ENCODE measurements at places on chromosomes 4 and X.

GRCh38 chrX:2401590-2402360 is 99.0 kb downstream of the DHRSX start:
- DNase-seq = no peak

DNA sequence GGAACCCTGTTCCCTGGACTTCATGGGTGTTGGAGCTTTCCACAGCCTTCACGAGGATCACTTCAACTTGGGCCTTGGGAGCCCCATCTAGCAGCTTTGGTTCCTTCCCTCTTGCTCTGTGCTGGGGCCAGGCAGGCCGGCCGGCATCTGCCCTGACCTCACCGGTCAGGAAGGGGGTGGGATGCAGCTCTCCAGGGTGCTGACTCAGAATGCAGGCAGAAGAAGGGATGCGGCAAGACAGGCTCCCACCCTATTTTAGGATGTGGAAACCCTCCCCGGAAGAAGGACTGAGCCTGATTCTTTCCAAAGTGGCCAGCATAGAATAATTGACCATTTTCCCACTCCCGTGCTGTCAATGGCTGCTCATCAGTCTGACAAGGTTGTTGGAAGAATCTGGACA is 47.1 kb downstream of the FHDC1 start:
- DNase-seq = no peak

GRCh38 chr4:7672601-7673000 is 237.9 kb upstream of the PSAPL1 start:
- DNase-seq = no peak

DNA sequence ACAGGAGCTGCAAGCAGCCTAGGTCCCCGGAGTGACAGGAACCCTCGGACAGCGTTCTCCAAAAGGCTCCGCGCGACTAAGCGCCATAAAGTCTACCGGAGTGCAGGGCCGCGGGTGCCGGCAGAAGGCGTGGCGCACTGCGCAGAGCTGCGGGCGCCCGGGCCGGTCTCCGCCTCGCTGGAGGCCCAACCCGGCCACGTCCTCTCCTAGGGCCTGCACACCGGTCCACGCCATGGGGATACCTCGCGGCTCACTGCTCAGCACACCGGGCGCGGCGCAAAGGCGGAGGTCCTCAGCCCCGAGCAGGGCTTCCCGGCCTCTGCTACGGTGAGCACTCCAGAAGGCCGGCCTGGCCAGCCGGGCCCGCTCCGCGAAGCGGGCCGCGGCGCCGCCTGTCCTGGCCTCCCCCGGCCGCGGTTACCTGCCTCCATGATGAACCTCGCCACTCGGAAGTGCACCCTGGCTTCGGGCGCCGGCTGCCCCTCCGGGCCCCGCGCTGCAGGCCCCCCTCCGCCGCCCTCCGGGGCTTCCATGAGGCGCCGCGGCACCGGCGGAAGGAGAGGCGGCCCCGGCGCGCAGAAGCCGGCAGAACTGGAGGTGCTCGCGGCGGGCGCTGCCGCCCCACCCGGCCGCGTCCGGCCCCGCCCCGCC is at the start of gene CCNQ:
Gene CCNQ (minus strand): TSS at position 599 of the 651 bp plus-strand sequence. CDS start 66 bp downstream, at position 533.
- no peak for DNase-seq

- DNase-seq = no peak
Observed at GRCh38 chr4:45323453-45324058, 597.2 kb upstream of the GNPDA2 start.

GRCh38 chrX:13752141-13752540 is 17.6 kb downstream of the OFD1 start:
- no peak for DNase-seq

DNA sequence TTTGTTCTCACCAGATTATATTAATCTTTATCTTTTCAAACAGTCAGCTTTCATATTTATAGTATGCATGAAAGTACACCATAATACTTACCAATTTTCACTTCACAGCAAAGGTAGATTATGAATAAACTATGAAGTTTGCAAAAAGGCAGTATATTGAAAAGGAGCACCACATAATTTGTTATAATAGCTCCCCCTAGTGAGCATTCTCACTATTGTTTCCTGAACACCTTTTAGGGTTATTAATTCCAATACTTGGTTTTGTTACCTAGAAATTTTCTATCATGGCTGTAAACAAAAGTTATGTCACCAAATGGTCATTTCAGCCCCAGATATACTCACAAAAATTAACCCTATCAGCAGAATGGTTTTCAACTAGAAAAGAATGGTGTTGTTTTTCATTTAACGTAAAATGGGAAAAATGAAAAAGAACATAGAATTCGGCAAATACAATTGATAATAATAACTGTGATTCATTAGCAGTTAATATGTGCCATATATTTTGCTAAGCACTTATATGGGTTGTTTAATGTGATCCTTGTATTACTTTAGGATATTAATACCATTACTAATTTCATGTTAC is 30.2 kb upstream of the NKX6-1 start:
- no peak for DNase-seq

- no peak for DNase-seq
Observed at GRCh38 chrX:7435822-7436221, 287.9 kb upstream of the PUDP start.

DNA sequence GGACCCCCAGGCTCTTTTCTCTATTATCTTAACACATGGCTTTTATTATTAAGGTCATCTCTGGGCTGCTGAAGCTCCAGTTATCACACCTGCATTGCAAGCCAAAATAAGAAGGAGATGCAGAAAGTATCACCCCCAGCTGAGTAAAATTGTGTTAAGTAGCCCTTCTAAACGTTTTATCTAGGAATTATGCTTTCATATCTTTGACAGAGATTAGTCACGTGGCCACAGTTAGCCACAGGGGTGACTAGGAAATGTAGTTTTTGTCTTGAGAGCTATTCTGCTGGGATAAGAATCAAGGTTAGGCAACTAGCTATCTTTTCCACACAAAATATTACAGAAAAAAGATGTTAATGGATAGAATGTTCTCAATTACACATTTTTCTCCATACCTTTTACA is 102.1 kb downstream of the ANXA3 start:
- DNase-seq = no peak

DNA sequence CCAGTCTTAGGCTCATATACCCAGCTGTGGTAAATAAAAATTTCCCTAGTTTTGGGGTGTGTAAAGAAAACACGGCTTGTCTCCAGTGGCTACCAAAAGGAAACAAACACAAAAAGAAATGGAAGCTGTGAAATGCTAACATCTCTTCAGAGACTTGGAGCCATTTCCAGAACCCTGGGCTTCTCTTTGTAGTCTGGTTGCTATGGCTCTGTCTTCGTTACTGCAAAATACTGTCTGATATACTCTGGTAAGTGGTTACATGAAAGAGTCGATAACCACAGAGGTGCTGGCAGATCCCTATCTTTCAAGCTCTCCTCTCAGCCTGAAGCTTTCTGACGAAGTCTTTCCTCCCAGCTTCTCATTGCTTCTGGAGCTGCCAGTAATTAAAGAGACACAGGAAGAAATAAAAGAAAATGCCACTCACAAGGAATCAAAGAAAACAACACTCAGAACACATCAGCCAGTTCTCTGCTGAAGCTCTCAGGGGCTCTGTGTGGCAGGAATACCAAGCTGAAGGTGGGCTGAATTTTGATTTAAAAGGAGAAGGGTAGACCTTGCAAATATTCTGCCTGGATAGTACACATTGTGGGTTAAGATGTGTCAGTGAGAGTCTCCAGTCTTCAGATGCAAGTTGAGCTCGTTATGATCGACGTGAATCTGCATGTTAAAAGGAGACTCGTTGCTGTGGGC is 107.6 kb upstream of the FAM9C start:
- no peak for DNase-seq

DNA sequence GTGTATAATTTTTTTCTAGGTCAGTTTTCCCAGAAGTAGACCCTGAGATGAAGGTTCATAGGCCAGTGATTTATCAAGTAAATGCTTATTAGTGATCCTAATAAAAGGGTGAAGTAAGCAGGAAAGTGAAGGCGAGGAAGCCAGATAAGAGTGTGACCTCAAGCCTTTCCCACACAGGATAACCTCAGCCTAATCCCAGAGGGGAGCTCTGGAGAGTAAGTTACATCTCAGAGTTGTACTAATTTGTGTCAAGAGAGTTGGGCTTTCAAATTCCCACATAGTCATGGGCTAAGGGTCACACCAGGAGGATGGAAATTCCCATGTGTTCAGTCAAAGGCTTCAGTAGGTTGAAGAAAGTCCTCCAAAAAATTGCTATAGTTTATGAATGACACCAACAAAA is 191.4 kb downstream of the ADGRA3 start:
- DNase-seq = no peak
